ENCODE measurements at places on chromosomes 5 and 9.

DNA sequence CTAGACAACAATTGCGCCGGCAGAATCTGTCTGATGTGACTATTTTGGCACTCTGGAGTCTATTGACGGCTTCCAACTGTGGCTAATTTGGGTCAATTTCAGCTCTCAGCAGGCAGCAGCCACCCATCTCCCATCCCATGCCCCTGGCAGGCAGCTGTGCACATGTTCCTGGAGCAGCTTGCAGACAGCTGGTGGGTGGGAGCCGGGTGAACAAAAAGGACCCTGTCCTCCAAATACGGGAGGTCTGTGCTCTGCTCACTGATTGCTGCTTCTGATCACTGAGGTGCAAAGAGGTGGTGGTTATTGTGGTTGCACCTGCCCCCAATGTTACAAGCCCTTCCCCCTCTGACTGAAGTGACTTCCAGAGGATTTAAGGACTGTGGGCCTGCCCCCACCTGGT lies 45.0 kb upstream of the N4BP3 start:
- no peak for DNase-seq

- no peak for DNase-seq
Measured at GRCh38 chr5:171633776-171634470, 151.7 kb upstream of the SMIM23 start.

GRCh38 chr5:150000990-150001659 lies 586 bp downstream of the HMGXB3 start:
- DNase-seq: no peak

DNA sequence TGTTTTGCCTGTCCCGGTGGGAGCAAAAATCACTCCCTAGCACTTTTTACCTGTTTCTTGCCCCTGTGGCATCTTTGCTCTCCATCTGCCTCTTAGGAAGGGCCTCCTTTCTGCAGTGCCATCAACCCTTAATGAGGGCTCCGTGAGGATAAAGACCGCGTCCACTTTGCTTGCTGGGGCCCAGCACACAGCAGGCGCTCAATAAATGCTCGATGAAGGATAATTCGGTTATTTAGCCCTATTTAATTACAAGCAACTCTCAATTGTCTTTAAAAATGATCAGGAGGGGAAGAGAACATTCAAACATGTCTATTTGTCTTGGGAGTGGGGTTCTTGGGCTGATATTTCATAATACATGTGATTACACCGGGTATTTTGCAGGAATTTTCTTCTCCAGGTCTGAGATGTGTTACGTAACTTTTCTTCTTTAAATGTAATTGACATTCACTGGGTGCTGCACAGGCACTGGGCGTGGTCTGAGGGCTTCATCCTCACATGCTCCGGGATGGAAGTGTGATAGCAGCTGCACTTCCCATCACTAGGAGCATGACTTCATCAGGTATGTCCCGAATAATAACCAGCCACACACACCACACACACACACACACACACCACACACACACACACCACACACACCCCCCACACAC lies 19.8 kb upstream of the NTNG2 start:
- DNase-seq: no peak

DNA sequence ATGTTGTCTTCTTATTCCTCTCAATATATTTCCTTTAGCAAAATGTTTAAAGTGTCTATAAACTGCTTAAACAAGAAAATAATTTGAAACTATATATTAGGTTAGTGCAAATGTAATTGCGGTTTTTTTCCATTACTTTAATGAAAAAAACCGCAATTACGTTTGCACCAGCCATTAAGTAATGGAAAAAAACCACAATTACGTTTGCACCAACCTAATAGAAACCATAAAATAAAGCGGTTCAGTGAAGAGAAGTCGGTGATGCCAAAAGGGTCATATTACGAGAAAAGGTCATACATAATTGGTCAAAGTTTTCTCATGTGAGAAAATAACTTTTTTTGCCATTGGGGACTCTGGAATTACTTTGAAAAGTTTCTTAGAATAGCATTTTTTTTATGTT lies 385.6 kb upstream of the ST8SIA4 start:
- DNase-seq: no peak

DNA sequence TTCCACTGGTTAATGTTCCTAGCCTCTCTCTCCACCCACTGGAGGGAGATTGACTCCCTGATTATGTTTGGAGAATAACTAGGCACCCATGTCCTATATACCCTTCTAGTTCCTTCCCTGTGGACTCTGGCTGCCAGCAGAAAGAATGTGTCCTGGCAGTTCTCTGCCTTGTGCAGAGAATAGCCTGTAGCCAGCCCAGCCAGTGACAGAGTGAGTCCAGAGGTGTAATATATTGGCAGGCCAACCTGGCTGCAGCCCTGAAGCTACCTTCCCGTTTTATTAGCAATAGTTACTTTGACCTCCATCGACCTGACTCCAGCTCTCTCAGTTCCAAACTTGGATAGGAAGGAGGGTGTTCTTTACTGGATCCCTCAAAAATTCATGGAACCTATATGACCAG lies 8.1 kb downstream of the SETD9 start:
- DNase-seq: no peak

DNA sequence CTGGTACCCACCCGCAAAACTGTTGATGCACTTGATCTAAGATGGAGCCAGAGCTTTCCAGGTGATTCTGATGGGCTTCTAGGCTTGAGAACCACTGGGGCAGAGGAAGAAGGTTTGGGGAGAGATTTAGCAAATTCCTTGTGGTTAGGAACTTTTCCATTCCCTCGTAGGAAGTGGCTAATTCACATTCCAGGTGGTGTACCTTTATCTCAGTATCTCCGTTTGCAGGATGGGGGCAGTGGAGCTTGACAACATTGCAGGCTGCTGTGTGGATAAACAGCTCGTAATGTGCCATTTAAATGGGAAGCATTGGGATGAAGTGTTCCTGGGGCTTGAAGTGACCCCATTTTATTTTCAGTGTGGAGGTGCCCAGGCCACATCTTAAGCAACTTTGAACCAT lies 172.9 kb upstream of the IL12B start:
- DNase-seq: no peak

GRCh38 chr5:124880903-124881697 lies 134.7 kb upstream of the ZNF608 start:
- DNase-seq: no peak

GRCh38 chr5:963673-964531 lies 44.7 kb upstream of the NKD2 start:
- no peak for DNase-seq

DNA sequence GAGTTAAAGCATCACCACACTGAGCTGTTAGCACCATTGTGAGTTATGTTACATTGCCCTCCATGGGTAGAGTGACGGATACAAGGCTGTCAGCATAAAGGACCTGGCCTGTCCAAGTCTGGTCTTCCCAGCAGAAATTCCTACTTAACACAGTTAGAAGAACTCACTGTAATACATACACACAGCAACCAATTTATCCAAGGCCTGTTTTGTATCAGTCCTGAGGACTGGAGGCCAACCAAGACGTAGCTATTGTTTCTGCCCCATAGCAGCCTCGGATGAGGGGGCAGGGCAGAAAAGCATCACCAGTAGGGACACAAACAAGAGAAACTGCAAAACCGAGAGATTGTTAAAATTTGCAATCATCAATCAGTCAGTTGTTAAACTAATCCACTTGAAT lies 66.0 kb upstream of the CKMT2 start:
- no peak for DNase-seq

DNA sequence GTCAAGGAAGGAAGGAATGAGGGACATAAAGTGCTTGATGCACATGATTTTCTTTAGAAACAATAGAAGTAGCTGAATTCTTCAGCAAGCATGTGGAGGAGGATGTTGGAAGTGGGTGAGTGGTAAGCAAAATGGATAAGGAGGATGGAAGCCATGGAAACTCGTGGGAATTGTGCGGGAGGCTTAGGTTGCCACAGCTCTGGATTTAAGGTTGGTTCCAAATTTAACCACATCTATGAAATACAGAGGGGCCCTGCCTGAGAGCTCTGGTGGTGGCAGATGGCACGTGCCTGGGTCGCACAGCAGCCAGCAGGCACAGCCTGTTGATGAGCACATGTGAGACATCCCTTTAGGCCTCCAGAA lies 284.7 kb downstream of the SMARCA2 start:
- no peak for DNase-seq

DNA sequence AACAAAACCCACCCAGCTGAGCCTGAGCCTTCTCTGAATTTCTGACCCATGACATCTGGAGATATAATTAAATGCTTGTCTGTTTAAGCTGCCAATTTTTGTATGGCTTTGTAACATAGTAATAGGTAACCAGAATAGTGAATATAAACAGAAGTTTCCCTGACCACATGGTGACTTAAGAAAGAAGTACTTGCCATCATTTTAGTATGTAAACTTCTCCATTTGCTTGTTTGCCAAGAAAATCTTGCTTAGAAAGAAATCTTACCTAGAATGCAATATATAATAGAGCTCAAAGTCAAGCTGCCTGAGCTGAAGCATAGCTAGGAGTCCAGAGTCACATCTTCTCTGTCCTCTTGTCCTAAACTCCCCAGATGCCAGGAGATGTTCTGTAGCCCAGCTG lies 117.0 kb downstream of the PCSK1 start:
- no peak for DNase-seq

DNA sequence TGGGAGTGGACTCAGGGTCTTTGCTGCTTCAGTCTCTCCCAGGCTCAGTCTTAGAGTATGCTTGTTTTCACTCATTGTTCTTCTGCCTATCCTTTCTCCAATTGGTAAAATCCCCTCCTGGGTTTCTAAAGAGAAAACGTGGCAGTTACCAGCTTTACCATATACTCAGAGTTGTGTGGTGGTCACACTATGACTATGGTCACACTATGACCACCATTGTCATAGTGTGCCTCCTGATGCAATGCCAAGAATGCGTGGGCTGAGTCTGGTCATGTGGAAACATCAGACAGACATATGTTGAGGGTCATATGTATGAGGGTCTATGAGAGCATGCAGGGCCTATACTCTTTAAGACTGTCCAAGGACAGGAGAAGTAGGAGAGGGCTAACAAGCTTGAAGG lies 326.5 kb upstream of the PRR16 start:
- no peak for DNase-seq

DNA sequence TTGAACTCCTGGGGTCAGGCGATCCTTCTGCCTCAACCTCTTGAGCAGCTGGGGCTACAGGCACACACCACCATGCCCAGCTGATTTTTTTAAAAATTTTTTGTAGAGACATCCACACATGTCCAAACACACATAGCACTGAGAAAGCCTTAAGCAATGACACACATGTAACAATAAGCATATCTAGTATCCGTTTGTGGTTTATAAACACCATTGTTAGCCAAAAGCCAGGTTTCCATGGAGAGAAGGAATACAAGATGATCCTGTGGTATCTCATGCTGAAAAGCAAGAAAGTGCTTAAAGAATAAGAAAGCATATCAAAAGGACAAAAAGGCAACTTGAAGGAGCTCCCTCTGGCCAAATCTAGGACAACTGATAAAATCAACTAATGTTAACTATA lies 29.7 kb upstream of the SLC1A3 start:
- DNase-seq: no peak

DNA sequence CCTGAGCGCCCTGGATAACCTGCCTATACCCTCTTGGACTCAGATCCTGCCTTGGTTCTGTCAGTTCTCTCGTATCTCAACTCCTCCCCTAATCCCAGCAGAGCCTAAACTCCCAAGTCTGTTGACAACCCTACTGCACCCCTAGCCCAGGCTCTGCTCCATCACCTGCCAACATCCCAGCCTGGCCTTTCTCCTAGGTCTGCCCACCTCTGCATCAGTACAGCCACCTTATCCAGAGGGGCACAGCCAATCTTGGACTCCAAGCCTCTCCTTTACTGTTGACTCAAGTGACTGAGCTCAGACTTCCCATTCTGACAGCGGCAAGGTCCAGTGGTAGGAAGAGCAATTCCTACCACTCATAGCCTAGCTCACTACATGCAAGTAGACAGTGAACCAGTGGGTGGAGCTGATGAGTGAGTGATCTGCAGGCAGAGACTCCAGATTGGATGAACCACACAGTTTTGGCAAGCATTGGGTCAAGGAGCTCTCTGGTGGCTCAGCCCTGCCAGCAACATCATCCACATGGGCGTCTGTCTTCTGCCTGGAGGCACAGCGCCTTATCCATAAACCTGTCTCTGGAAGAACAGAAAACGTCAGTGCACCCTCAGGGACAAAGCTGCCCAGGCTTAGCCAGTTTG lies 26.5 kb downstream of the TRMO start:
- DNase-seq: no peak

- DNase-seq: no peak
Measured at GRCh38 chr5:39337252-39337915, 26.9 kb downstream of the C9 start.

- no peak for DNase-seq
Measured at GRCh38 chr9:69916950-69917349, 96.3 kb downstream of the CFAP95 start.

- no peak for DNase-seq
Measured at GRCh38 chr5:66597183-66597757, 1.1 kb downstream of the MAST4 start.

DNA sequence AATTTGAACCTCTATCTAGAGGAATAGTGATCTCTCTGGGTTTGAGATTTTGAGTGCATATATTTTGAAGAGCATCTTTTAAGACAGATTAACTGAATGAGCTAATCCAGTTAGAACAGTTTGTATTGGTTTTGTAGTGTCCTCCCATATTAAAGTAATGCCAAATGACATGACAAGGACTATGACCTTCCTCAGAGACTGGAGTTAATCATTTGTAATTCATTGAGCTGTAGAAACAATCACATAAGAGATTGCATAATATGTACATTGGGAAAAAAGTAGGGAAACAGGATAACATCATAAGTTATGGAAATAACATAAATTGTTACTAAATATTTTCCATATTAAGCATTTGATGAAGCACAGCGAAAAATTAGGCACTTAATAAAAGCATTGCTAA lies 45.8 kb upstream of the PRDM9 start:
- no peak for DNase-seq

DNA sequence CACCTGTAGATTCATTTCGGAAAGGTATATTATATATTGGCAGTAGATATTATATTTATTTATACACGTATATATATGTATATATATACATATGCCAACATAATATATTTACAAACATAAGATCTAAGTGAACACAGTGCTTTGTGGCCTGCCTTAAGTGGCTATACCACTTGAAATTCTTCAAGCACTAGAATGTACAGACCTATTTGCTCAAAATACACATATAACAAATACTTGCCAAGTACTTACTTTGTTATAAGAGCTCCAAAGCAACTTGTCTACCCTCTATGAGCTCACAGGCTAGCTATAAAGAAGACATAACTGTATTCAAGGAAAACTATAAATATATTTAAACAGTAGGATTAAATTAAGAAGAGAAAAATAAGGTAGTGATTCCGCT lies 33.6 kb upstream of the SLC36A1 start:
- DNase-seq: no peak

- no peak for DNase-seq
Measured at GRCh38 chr5:139138809-139139208, 59.4 kb downstream of the SIL1 start.

- DNase-seq: no peak
Measured at GRCh38 chr9:34630402-34631154, 1.7 kb upstream of the ARID3C start.

GRCh38 chr5:57494104-57495098 lies 11.8 kb upstream of the ACTBL2 start:
- peak; percentile 94 for DNase-seq

GRCh38 chr9:73007966-73008672 lies 55.3 kb upstream of the ALDH1A1 start:
- no peak for DNase-seq
